ENCODE measurements at places on chromosomes 2 and 18. TPM values are rescaled to one million over a fixed set of nuclear protein-coding genes. Genes with fewer than 3 reads are reported as not detected.

DSG1 gene
- total RNA-seq = not detected

PIEZO2 gene
- 1.6 TPM for total RNA-seq

CHRNG gene
- not detected for total RNA-seq

LHCGR gene
- total RNA-seq = not detected

CD8B2 gene
- not detected for total RNA-seq

DNAJC5G gene
- total RNA-seq = not detected

PTH2R gene
- total RNA-seq = 0.33 TPM

IL18RAP gene
- 0.09 TPM for total RNA-seq

PLA2R1 gene
- 27.0 TPM for total RNA-seq

SERPINB10 gene
- not detected for total RNA-seq

LANCL1 gene
- 58.2 TPM for total RNA-seq

MARCO gene
- total RNA-seq = not detected

TRIM43B gene
- total RNA-seq = not detected

CDK5R2 gene
- total RNA-seq = not detected

TM4SF20 gene
- 0.57 TPM for total RNA-seq

PPIL3 gene
- total RNA-seq = 50.0 TPM

UGT1A5 gene
- not detected for total RNA-seq

NCKAP1 gene
- total RNA-seq = 76.4 TPM

DSC1 gene
- 0.25 TPM for total RNA-seq

CFAP65 gene
- total RNA-seq = not detected

MYOM1 gene
- 0.90 TPM for total RNA-seq

DCDC2C gene
- total RNA-seq = not detected

ABCG8 gene
- total RNA-seq = not detected
